Activated effector memory CD4-positive, alpha-beta T cell treated with Interleukin-2 at 50 U/mL for 16 hours (primary cell): ENCODE measurements at places on chromosomes 6 and 20.
A peak's percentile ranks its signal among the peaks of the same experiment; 100 is the strongest.

GRCh38 chr6:7418238-7418905 is 28.8 kb downstream of the RIOK1 start:
- DNase-seq = no peak

- peak; percentile 57 for DNase-seq
Observed at GRCh38 chr20:2742934-2743559, 50.5 kb downstream of the EBF4 start.

DNA sequence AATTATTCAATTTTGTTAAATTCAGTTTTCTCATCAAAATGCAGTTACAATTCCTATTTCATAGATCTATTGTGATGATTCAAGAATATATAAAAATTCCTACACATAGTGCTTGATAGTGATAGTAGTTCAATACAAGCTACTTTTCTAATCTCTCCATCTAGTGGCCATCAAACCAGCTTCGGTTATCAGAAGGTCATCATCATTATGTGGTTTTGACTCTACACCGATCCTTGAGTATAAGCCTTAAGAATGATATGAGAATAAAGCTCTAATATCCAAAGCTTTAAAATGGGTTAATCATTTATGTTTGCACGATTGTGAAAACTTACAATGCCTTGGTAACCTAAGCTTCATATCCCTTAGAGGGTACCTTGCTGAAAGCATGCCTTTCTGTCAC is 167.5 kb upstream of the PREP start:
- no peak for DNase-seq

DNA sequence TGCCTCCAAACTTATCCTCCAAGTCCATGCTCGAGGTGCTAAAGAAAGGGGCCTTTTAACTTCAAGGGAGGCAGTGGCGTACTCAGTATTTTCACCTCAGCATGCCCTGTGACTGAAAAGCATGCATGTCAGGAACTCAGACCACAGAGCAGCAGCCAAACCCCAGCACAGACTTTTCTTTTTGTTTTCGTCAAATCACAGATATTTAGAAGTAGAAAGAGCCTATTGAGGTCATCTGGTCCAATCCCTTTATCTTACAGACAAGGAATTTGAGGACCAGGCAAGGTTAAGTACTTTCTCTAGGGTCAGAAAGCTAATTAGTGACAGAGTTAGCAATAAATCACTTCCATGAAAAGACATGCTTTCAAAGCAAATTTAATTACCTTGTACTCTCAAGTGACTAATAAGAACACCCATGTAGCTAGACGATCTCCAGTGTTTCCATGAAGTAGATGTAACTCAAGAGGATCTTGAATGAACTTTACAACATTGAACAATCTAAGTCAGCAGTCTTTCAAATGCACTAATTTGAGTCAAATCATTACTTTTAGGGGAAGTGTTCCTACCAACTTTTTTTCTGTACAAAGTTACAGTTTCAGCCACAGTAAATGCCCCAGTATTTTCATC is 35.9 kb downstream of the MOXD1 start:
- DNase-seq = no peak

DNA sequence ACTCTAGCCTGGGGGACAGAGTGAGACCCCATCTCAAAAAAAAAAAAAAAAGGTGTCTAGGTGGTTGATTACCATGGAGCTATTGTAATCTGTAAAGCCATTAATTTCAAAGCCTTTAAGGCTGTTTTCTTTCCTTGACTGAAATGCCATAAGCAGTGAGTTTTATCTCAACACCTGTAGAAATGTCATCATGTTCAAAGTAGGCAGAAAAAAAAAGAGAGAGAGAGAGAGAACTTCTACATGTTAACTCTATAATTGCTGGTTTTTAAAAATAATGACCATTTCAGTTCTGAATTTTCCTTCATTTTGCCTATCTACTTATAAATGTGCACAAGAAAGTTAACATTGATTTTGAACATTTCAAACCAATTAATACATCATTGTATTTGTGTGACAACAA is 29.7 kb upstream of the POLR1H start:
- no peak for DNase-seq

DNA sequence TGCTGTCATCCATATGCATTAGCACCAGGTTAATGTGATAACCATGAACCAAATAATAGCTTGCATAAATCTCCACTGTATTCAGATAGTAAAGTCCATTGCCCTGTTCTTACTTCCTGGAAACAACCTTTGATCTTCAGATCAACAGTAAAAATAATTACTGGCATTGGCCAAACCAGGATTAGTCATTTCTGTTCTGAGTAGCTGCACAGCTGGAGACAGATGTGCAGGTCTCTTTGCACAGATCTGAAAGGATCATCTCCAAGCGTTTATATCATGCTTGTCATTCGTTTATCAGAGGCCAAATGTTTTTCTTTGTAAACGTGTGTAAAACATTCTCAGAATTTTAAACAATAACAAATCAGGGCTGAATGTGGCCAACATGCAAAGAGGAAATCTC is 134.4 kb upstream of the HMGCLL1 start:
- no peak for DNase-seq

GRCh38 chr20:44495802-44496481 is 20.3 kb downstream of the TTPAL start:
- no peak for DNase-seq

GRCh38 chr6:168611691-168612090 is 170.7 kb downstream of the SMOC2 start:
- no peak for DNase-seq

GRCh38 chr20:16664020-16664419 is 65.8 kb upstream of the SNRPB2 start:
- no peak for DNase-seq

DNA sequence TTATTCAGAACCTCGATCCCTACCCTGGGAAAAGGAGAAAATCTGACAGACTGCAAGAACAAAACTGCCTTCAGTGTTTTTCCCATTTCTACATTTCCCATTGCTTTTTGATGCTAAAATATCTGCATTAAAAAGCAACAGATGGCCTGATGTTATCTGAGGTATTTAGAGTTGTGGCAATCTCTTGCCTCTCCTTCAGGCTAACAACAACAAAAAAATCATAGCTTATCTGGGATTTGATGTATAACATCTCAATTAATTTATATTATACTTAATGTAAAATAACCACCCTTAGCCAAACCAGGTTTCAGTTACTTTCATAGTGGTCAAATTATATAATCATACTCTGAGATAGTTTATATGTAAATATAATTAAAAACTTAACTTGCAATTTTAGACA is 15.8 kb upstream of the GABRR2 start:
- DNase-seq = no peak

- DNase-seq = no peak
Observed at GRCh38 chr6:152318278-152318677, 318.9 kb downstream of the SYNE1 start.

DNA sequence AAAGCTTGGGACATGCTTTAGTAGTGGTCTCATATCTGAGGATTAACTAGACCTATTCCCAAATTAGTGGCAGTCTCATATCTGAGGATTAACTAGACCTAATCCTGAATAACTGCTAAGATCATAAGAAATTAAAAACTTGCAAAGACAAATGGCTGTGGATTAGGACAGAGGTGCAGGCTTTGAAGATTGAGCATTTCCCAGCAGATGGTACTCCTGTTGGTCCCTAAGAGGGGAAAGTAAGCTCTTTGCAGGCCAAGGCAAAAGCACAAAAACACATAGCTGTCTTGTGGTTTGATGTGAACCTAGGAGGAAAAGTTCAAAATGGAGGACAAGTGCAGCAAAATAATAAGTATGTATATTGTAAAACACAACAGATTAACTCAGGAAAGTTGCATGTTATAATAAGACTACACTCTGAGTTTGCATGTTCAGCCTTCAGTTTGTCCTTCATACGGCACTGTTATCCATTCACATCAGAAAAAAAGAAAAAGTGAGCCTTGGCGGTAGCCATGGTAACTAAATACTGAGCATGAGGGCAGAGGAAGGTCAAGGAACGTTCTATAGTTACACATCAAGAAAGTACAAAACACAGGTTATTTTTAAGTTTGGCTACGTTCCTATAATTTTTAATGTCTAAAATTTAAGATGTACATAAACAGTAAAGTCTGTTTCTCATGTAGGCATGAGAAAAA is 62.8 kb downstream of the FILIP1 start:
- no peak for DNase-seq

DNA sequence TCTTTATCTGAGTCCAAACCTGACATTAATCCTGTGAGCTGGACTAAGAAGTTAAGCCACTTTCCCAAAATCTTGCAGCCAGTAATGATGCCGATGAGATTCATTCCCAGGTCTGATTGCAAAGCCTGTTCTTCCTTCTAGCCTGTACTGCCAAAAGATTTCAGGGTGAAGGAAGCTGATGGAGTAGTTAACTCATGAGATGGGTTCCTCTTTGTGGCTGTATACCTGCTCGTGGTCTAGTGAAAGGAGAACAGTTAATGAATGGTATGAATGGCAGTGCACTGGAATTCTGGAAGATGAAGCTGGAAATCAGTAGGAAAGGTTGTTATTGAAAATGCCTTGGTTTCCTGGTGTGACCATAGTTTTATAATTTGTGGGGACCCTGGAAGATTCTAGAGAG is 112.0 kb downstream of the FYN start:
- no peak for DNase-seq

DNA sequence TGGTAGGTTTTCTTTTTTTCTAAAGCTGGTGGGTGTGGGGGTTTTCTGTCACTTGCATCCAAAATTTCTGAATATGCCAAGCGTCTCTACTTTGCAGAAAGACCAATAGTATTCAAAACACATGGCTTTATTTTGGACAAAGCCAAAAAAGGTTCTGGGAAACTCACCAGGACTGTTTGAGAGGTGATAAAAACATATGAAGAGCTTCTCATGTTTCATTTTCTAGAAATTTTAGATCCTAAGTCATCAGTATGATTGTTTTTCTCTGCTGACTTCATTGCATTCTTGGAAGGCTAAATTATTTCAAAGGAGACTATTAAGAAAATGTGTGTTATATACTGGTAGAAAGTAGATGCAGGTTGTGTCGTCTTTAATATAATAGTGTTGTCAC is 51.3 kb downstream of the GCLC start:
- no peak for DNase-seq

DNA sequence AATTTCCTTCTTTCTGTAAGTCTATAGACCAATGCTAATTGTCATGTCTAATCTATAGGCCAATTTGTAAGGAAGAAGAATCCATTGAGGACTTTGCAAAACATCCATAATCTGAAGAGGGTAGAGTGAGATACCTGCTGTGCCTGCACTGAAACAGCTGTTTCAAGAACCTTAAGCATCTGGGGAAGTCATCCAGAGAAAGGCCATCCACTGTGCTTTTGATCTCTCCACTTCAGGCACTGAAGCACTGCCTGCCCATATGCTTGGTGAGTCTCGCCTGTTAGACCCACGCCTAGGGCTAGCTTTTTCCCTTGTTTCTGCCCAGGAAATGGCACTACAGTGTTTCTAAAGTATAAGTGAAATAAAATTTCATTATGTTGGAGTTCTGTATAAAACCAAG is 921.8 kb upstream of the EPHA7 start:
- no peak for DNase-seq

- DNase-seq = no peak
Observed at GRCh38 chr20:10551732-10552724, 116.9 kb downstream of the SLX4IP start.

DNA sequence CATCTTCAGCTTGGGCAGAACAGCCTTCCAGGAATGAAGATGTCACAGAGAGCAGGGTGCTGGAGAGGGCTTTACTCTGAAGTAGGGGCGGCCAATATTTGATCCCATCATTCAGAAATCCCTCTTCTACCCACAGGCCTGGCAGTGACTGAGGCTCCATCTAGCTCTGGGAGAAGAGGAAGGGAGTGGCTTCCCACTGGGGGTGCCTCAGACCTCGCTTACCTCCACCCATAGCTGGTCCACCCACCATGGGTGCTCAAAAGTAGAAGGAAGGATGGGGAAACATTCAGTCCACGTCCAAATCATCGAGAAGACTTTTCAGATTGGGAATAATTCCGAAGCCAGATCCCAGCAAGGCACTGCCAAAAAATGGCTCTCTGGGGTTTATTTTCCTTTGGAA is 11.8 kb upstream of the THBD start:
- DNase-seq = no peak

- no peak for DNase-seq
Observed at GRCh38 chr6:4563156-4563555, 213.0 kb upstream of the CDYL start.

DNA sequence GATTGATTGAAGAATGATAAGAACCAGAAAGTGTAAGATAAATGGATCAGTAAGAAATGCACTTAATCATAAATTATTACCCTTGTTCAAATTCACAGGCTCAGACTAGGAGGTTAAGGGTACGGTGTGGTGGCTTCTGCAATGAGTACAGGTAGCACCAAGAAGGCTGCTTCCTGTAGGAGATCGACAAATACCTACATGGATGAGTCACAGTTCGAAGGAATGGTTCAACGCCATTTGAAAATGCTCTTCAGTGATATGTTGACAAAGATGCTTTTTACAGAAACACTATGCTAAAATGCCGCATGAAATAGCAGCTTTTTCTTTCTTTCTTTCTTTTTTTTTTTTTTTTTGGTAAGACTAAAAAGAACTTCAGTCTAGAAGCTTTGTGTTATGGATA is 116.2 kb downstream of the DTNBP1 start:
- no peak for DNase-seq

- DNase-seq = no peak
Observed at GRCh38 chr6:85660181-85660611, 17.5 kb upstream of the SYNCRIP start.

GRCh38 chr20:19661717-19662636 is 96.1 kb upstream of the RIN2 start:
- DNase-seq = no peak

- peak; percentile 63 for DNase-seq
Observed at GRCh38 chr6:32192608-32193039, at the start of gene GPSM3. Gene GPSM3 (minus strand): TSS chr6:32192643. CDS start chr6:32192513, 130 bp downstream.

- no peak for DNase-seq
Observed at GRCh38 chr6:34213772-34214171, 22.9 kb upstream of the HMGA1 start.

GRCh38 chr6:170130771-170131241 is 160.1 kb downstream of the DLL1 start:
- no peak for DNase-seq

DNA sequence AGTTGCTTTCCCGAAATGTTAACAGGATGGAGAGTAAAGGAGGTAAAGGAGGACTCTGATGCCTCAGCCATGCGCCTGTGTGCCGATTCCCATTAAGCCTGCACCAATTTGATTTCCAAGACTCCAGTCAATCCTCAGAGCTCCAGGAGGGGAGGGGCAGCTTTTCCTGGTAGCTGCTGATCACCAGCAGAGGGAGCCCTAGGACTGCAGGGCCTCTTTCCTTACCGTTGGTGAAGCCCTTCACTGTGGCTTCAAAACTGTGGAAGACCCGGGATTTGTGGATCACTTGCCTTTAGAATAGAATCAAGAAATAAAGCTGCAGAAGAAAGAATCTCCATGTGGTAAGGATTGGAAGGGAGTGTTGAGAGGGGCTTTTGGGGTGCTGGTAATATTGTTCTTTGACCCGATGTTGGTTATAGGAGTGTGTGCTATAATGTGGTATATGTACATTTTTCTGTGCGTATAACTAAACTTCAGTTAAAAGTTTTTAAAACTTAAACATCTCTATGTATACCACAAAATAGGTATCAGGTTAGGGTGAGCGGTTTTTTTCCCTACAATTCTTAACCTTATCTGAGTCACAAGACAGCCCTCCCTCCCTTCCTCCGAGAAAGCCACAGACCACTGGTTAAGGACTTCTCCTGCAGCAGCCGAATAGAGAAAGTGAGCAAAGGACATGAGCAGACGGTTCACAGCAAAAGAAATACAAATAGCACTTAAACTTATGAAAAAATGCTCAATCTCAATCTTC is 6.9 kb upstream of the OSER1 start:
- peak; percentile 53 for DNase-seq

GRCh38 chr6:35876902-35877301 is 44.0 kb downstream of the SRPK1 start:
- DNase-seq = no peak

GRCh38 chr6:164741938-164742451 is 567.4 kb downstream of the C6orf118 start:
- no peak for DNase-seq
